Right lobe of liver (tissue), 6 donors: ENCODE measurements at places on chromosomes 11 and 22. TPM values are rescaled to one million over a fixed set of nuclear protein-coding genes. Genes with fewer than 3 reads are reported as not detected.

- DNase-seq, result peak; percentile 60
- H3K36me3 ChIP-seq, result no peaks in the 10 kb centered on the region
- H3K4me3 ChIP-seq, result peak overlapping the region; percentile 22
- H3K4me1 ChIP-seq, result no peaks in the 10 kb centered on the region
- H3K27ac ChIP-seq, result peak overlapping the region; percentile 49
Observed at GRCh38 chr11:20360650-20361049, 2.9 kb upstream of the HTATIP2 start.

DNA sequence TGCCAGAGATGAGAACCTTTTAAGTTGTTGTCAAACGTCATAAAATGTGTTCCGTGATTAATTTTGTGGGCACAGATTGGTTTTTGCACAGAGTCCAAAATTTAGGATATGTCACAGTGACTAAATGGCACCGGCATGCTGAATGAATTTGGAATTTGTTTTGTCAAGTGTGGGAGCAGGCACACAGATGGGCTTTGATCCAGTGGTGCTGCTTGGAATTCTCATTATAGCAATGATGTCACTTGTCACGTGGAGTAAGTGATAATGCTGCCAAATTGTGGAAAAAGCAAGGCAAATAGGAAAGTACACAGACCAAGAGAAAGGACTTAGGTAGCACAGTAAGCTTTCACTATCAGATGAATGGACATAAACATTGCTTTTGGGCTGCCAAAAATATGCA is 8.0 kb upstream of the LIN7C start:
- no peaks in the 10 kb centered on the region for H3K36me3 ChIP-seq
- H3K4me3 ChIP-seq, result no peak overlapping the region
- no peaks in the 10 kb centered on the region for H3K27me3 ChIP-seq
- peak; percentile 62 for DNase-seq
- H3K4me1 ChIP-seq, result peaks cover 4% of the 10 kb centered on the region

DNA sequence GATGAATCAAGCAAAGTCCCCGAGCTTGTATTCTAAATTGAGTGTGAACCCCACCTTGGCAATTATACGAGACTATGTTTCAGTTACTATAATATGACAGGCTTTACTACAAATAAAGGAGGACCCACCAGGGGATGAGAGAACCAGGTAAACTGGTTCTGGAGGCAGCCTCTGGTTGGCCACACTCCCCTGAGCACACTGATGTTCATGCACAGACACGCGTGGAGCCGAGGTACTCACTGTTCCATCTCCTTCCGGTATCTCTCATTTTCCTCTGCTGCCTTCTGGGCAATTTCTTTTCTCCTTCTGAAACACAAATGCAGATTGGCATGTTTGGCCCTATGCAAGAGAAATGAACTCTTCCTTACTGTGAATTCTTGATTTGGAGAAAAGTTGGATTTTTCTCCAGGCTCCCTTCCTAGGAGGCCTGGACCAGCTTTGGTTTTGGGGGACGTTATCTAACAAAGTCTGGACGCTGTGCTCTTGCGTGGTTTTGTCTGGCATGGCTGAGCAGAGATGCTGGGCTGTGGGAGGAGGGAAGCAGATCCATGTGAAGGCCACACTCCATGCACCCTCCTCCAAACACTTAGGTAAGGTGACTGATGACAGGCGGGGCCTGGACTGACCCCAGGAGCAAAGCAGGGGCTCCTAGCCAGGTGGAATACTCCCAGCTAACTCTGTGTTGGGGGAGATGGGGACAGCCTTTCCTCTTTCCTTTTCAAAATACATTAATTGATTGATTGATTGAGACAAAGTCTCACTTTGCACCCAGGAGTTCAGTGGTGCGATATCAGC is 22.9 kb downstream of the USH1C start:
- no peaks in the 10 kb centered on the region for H3K27me3 ChIP-seq
- no peaks in the 10 kb centered on the region for H3K36me3 ChIP-seq
- no peak overlapping the region for H3K27ac ChIP-seq
- no peak for DNase-seq
- no peak overlapping the region for H3K4me3 ChIP-seq

GRCh38 chr11:117840881-117841550 is 16.5 kb upstream of the FXYD2 start:
- H3K36me3 ChIP-seq, result no peaks in the 10 kb centered on the region
- no peaks in the 10 kb centered on the region for H3K4me1 ChIP-seq
- DNase-seq, result peak; percentile 31
- H3K27me3 ChIP-seq, result no peaks in the 10 kb centered on the region
- H3K27ac ChIP-seq, result no peak overlapping the region

DNA sequence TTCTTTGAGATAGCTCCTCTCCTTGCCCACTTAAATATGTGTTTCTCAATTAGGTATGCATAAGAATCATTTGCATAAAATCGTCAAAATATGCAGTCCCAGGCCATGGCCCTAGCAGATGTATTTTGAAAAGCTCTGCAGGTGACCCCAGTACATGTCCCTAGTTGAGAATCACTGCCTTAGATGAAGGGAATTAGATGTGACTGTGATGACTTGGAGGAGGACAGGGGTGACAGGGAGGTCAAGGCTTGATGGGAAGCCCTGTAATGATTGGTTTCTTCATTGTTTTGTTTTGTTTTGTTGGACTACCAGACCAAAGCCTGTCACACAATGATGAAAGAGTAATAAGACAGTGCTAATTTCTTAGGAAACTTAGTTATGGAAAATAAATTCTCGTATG is 74.4 kb downstream of the TNRC6B start:
- no peaks in the 10 kb centered on the region for H3K27me3 ChIP-seq
- no peaks in the 10 kb centered on the region for H3K4me1 ChIP-seq
- no peak overlapping the region for H3K27ac ChIP-seq
- DNase-seq, result no peak

DNA sequence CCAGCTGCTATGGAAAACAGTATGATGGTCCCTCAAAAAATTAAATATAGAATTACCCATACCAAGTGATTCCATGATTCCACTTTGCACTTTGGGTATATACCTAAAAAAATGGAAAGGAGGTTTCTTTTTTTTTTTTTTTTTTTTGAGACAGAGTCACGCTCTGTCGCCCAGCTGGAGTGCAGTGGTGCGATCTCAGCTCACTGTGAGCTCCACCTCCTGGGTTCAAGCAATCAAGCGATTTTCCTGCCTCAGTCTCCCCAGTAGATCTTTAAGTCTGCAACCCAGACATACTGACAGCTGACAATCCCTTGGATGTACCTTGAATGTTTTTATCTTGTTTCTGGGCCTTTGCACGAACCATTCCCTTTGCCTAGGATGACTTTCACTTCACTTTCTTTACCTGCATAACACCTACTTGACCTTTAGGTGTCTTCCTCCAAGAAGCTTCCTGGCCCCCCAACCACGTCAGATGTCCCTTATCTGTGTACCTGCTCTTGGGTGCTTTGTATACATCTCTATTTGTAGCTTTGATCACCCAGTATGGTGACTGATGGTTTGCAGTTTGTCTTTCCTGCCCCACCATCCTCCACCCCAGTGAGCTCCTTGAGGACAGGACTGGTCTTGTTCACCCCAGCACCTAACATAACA is 11.6 kb downstream of the UCP3 start:
- no peaks in the 10 kb centered on the region for H3K27me3 ChIP-seq
- no peak overlapping the region for H3K4me3 ChIP-seq
- no peak overlapping the region for H3K27ac ChIP-seq
- no peaks in the 10 kb centered on the region for H3K36me3 ChIP-seq

Gene ISX
- not detected for total RNA-seq

DNA sequence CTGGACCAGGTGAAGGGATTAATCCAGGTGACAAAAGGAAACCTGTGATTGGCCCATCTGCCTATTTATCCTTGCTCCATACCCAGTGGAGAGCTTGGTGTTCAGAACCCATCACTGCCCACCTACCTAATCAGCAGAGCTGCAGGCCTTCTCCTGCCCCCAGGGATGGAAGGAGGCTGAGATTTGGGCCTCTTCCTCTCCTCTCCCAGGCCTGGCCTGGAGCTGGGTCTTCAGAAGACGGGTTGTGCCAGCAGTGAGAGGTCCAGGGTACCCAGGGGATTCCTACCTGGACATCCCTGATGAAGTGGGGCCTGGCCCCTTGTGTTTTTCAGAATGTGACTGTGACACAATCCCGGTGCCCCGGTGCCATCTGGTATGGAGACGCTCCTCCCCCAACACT is 80.3 kb upstream of the MYOD1 start:
- no peaks in the 10 kb centered on the region for H3K4me1 ChIP-seq
- DNase-seq, result no peak
- no peak overlapping the region for H3K27ac ChIP-seq
- no peak overlapping the region for H3K4me3 ChIP-seq

- H3K27me3 ChIP-seq, result no peaks in the 10 kb centered on the region
- H3K27ac ChIP-seq, result no peak overlapping the region
- no peak for DNase-seq
- no peaks in the 10 kb centered on the region for H3K4me1 ChIP-seq
Observed at GRCh38 chr11:9060700-9061111, 30.7 kb downstream of the SCUBE2 start.

Gene SMIM35
- not detected for total RNA-seq

GRCh38 chr11:5992604-5993251 is 5.9 kb upstream of the OR52L1 start:
- H3K27ac ChIP-seq, result no peak overlapping the region
- no peak overlapping the region for H3K4me3 ChIP-seq
- H3K4me1 ChIP-seq, result no peaks in the 10 kb centered on the region
- H3K27me3 ChIP-seq, result no peaks in the 10 kb centered on the region
- H3K36me3 ChIP-seq, result no peaks in the 10 kb centered on the region

DNA sequence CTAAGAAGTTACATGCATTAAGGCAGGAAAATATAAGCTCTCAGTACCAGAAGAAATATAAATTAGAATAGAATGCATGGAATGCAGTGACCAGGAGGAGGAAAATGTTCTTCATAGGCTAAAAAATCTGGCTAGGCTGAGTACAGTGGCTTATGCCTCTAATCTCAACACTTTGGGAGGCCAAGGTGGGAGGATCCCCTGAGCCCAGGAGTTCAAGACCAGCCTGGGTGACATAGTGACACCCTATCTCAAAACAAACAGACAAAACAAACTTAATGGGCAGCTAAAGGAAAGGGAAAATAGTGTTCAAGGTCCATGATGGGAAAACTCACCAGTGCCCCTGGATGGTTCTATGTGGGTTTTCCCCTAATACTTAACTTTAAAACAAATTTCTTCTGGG is 78.3 kb upstream of the RASSF10 start:
- DNase-seq, result no peak
- no peak overlapping the region for H3K27ac ChIP-seq
- H3K27me3 ChIP-seq, result no peaks in the 10 kb centered on the region

Gene PUS3
- 24.7 TPM for total RNA-seq

- no peak overlapping the region for H3K4me3 ChIP-seq
- no peaks in the 10 kb centered on the region for H3K27me3 ChIP-seq
- H3K4me1 ChIP-seq, result no peaks in the 10 kb centered on the region
Observed at GRCh38 chr11:69535908-69536307, 54.4 kb downstream of the LINC01488 start.

DNA sequence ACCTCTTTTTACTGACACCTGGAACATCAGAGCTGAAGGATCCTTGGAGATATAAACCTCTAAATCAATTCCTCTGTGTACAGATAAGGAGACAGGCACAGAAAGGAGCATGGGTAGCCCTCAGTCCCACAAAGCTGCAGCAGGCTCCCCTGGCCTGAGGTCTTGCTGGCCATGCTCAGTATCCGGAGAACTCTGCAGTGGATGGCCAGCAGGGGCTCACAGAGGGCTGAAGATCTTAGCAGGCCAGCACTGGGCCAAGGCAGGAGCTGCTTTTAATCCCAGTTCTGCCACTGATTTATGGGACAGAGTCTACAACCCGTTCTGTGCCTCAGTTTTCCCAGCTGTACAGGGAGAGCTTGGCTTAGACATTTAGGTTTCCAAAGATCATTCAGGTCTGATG is 52.6 kb upstream of the LRRC32 start:
- no peaks in the 10 kb centered on the region for H3K36me3 ChIP-seq
- no peak overlapping the region for H3K27ac ChIP-seq
- H3K27me3 ChIP-seq, result no peaks in the 10 kb centered on the region

Gene OR5P2
- not detected for total RNA-seq

- no peak overlapping the region for H3K27ac ChIP-seq
- DNase-seq, result peak; percentile 26
Observed at GRCh38 chr22:47388778-47389177, 626.3 kb downstream of the TBC1D22A start.

GRCh38 chr11:35012467-35013191 is 96.2 kb downstream of the PDHX start:
- no peak overlapping the region for H3K4me3 ChIP-seq
- H3K36me3 ChIP-seq, result no peaks in the 10 kb centered on the region
- no peak for DNase-seq
- no peaks in the 10 kb centered on the region for H3K4me1 ChIP-seq

- no peaks in the 10 kb centered on the region for H3K36me3 ChIP-seq
- no peak for DNase-seq
- H3K4me1 ChIP-seq, result no peaks in the 10 kb centered on the region
- no peak overlapping the region for H3K27ac ChIP-seq
- H3K27me3 ChIP-seq, result no peaks in the 10 kb centered on the region
Observed at GRCh38 chr22:44407171-44407986, 90.7 kb downstream of the RTL6 start.

Gene CHEK1
- total RNA-seq, result 6.9 TPM

Gene GLYATL1
- total RNA-seq, result 314 TPM

GRCh38 chr11:61922539-61922938 is 5.2 kb upstream of the RAB3IL1 start:
- H3K27me3 ChIP-seq, result no peaks in the 10 kb centered on the region
- H3K4me1 ChIP-seq, result no peaks in the 10 kb centered on the region

Gene CHRM4
- not detected for total RNA-seq

Gene VWA5A
- 4.5 TPM for total RNA-seq

DNA sequence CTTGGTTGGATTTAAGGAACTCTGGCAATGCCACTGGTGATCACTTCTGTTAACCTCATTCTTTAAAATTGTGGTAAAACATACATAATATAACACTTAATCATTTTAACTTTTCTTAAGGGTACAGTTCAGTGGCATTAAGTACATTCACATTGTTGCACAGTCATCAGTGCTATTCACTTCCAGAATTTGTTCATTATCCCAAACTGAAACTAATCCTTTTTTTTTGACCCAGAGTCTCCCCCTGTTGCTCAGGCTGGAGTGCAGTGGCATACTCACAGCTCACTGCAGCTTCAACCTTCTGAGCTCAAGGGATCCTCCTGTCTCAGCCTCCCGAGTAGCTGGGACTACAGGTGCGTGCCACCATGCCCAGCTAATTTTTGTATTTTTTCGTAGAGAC is 10.6 kb downstream of the ELF5 start:
- no peaks in the 10 kb centered on the region for H3K36me3 ChIP-seq
- no peaks in the 10 kb centered on the region for H3K27me3 ChIP-seq
- H3K4me3 ChIP-seq, result no peak overlapping the region
- H3K4me1 ChIP-seq, result peaks cover 9% of the 10 kb centered on the region

GRCh38 chr22:41722496-41722895 is 23.2 kb downstream of the MEI1 start:
- H3K27me3 ChIP-seq, result no peaks in the 10 kb centered on the region
- DNase-seq, result no peak
- H3K36me3 ChIP-seq, result no peaks in the 10 kb centered on the region
- no peak overlapping the region for H3K4me3 ChIP-seq

- H3K36me3 ChIP-seq, result no peaks in the 10 kb centered on the region
- H3K4me3 ChIP-seq, result no peak overlapping the region
Observed at GRCh38 chr22:48581205-48581766, 1246.4 kb downstream of the BRD1 start.
